EL (cell line): ENCODE measurements at places on chromosomes 3 and 15.

GRCh38 chr3:78879295-78879860, 888.4 kb downstream of the ROBO1 start:
- DNase-seq, result no peak

GRCh38 chr3:130857336-130858026, 36.4 kb upstream of the ATP2C1 start:
- DNase-seq, result no peak

DNA sequence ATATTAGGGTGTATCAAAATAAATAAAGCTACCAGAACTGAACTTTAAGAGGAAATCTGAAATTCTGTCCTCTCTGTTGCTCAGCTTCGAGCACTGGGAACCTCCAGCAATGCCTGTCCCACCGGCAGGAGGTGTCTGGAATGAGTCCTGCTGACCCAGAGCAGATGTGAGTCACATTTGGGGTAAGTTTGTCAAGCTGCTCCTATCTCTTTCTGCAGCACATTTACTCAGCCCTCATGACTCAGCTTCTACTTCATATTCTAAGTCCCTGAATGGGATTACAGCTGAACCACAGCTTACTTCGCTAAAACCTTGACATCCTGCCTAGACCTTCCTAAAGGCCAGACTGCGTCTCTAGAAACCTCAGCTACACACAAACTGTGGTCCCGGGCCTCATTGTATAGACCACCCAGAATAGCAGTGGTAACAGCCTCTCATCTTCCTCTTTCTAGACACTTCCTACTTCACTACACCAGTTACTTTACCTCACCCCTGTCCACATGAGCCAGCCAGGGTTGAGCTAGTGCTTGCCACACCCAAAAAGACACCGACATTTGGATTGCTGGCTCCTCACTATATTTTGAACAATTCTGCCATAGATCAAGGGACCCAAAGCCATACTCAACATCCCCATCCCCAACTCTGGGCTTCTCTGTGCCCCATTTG, 109.6 kb upstream of the TMCO5A start:
- peak; percentile 94 for DNase-seq

GRCh38 chr15:99506399-99506798, 59.4 kb upstream of the MEF2A start:
- DNase-seq, result no peak

- DNase-seq, result no peak
These were observed 47.1 kb downstream of the IDH2 start for GRCh38 chr15:90055182-90055581.

DNA sequence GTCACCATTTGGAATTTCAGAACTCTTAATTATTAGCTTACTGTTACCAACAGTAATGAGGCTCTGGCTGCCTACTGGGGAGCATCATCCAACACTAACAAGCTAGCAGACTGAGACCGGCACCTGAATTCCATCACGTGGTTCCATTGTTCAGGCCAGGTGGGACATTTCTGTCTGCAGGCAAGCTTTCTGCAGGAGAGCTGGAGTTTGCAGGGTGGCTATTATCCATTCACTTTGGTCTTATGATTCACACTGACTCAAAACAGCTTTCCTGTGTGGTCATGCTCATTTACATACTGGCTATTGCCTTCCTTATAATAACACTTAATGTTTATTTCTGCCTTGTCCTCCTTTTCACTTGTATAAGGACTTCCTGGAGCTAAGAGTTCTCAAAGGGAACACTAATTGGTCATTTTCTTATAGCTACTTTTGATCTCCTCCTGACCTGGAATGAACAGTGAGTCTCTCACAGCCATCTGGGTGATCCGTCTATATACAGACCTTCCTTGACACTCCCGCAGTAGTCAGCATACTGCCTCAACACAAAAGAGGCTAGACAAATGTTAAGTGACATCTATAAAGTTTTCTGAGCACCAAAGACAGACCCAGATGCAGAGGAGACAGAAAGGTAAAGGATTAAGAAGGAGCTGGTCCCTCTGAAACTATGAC, 695.4 kb downstream of the FHIT start:
- DNase-seq, result no peak

DNA sequence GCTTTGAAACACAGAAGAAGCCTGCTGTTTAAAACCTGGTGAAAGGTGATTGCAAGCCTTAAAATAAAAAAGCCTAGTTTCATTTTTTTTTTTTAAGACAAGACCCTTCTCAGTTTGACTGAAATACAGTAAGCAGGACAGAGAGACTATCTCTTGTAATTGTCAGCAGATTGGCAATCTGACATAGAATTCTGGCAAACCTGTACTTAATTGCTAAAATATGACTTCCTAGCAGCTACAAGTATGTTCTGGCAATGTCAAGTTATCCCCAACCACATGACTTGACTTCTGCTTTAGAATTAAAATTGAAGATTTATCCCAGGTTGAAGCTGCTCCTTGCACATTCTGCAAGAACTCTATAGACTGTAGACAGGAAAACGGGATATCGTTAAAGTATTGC, 232.8 kb upstream of the NR2F2 start:
- DNase-seq, result no peak

GRCh38 chr3:177135841-177136492, 61.3 kb downstream of the TBL1XR1 start:
- no peak for DNase-seq

DNA sequence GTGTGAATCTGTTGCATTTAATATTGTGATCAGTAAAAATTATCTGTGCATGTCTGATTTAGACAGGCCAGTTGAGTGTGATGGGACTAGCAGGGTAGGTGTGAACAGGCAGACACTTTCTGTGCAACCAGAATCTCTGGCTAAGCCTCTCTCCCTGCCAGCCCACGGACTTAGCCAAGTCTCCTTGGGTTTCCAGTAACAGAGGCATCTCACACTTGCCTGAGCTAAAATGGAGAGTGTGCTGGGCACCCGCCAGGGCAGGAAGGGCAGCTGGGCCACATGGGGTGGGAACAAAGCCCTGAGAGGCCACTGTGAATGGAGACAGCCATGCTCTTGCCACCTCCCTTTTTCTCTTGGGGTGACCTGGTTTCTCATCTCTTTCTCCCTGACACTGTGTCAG, 12.5 kb upstream of the RPS27L start:
- DNase-seq, result no peak

GRCh38 chr3:187130346-187131066, 8.8 kb downstream of the RPL39L start:
- DNase-seq, result peak; percentile 75

- DNase-seq, result no peak
These were observed 111.2 kb upstream of the STT3B start for GRCh38 chr3:31421314-31422048.

DNA sequence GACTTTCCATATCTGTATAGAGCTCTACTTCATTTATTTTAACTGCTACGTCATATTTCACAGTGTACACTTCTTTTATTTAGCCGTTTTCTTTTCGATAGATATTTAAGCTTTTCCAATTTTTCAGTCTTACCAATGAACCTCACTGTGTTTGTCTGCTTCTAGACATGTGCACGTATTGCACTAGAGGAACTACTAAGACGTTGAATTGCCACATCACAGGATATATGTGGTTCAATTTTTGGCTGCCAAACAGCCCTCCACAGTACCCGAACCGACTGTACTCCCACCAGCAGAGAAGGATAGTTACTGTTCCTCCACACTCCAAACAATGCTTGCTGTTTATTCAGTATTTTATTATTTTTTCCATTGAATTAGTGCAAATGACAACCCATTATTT, 2.0 kb downstream of the NR1I2 start:
- no peak for DNase-seq

GRCh38 chr3:144677103-144677502, 705.5 kb downstream of the DIPK2A start:
- peak; percentile 28 for DNase-seq

- DNase-seq, result no peak
These were observed 51.5 kb downstream of the MYL3 start for GRCh38 chr3:46811615-46812236.

GRCh38 chr3:65729973-65730372, 308.7 kb downstream of the MAGI1 start:
- DNase-seq, result peak; percentile 12

DNA sequence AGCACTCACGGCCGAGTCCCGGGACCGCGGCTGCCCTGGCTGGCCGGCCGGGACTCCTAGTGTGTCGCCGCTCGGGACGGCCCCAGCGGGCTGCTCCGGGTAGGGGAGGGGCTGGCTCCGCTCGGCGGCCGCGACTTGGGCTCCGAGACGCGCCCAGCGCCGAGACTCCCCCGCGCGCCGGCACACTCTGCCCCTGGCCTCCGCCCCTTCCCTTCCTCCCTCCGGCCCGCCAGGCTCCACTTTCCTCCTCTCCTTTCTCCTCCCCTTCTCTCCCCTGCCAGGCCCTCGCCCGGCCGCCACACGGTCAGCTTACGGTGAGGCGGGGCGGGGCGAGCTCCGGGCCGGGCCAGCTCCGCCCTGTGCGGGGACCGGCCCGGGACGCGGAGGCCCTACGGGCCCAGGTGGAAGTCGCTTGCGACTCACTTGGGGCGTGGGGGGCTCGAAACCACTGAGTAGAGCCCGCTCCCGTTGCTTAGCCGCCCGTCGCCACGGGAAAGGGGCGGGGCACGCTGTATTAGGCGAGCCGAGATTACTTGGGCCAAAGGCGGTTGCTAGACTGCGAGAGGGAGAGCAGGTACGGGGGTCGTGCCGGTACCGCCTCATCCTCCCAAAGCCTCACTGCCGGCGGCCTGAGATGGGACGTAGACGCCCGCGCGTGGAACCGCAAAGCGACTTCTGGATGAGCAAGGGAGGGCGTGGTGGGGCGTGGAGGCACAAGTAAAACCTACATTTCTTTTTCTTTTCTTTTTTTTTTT, at the start of gene ITGB5:
Gene ITGB5 (minus strand): TSS at position 189 of the 755 bp plus-strand sequence. CDS start 365 bp downstream, outside the sequence.
- peak; percentile 80 for DNase-seq

DNA sequence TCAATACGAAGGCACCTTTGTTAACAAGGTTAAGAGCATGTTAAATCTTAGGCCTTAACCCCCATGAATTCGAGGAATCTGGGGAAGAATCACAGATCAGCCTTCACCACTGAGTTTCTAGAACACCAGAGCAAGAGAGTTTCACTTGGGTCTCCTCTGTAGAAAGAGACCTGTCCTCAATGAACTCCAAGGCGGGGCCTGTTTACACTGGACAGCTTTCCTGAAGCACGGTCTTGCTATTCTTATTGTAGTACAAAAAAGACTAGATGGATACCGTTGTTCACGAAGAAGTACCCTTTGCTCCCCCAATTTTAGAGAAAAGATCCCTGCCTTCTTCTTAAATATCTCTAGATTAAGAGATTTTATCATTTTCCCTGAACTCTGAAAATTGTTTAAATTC, 64.9 kb downstream of the USF3 start:
- DNase-seq, result no peak

- peak; percentile 14 for DNase-seq
These were observed 24.1 kb upstream of the RASGRP1 start for GRCh38 chr15:38588672-38589071.

- no peak for DNase-seq
These were observed 137.4 kb upstream of the UMPS start for GRCh38 chr3:124592658-124593441.

DNA sequence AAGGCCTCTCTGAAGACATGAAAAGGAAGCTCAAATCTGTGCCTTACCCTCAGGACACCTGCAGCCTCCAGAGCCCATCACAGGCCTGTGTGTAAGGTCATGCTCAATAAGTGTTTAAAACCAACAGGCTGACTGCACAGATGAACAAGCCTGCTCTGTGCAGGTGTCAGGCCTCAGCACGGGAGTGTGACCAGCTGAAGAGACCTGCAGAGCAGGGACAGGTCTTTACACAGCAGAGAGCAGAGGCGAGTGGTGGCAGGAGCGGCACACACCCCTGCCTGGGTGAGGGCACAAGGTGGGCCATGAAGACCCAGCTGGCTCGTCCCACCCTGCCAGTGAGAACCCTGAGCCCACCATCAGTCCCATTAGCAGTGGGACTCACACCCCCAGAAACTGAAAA, 56.9 kb downstream of the ROPN1B start:
- no peak for DNase-seq

DNA sequence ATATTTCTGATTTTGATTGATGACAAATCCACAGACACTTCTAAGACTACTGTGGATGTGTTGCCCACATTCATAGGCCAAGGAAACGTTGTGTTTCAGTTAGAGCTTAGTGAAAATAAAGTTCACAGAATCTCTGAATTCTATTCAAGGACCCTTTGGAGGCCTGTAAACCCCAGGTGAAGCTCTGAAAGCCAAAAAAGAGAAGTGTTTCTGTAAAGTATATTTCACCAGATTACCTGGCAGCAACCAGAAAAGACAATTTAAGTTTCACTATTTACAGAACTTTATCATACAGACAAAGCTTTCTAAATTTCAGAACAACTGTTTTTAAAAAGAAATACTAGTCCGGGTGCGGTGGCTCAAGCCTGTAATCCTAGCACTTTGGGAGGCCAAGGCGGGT, 2.6 kb downstream of the CLPX start:
- no peak for DNase-seq

DNA sequence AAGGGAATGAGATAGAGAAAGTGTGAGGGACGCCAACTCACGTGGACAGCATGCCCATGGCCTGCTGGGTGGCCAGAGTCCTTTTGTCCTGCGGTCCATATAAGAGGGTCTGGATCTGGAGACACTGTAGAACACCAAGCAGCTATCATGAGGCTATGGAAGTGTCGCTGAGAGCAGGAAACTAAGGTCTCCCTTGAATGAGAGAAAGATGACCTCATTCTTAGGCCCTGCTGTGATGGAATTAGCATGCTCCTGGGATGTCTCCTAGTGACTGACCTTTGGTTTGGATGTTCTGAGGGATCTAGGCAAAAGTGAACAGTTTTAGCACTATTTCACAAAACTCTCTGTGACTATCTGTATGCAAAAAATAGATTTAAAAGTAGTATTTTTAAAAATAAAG, 34.4 kb downstream of the SYNM start:
- no peak for DNase-seq

GRCh38 chr3:23612296-23612891, 193.4 kb upstream of the UBE2E1 start:
- DNase-seq, result peak; percentile 74

DNA sequence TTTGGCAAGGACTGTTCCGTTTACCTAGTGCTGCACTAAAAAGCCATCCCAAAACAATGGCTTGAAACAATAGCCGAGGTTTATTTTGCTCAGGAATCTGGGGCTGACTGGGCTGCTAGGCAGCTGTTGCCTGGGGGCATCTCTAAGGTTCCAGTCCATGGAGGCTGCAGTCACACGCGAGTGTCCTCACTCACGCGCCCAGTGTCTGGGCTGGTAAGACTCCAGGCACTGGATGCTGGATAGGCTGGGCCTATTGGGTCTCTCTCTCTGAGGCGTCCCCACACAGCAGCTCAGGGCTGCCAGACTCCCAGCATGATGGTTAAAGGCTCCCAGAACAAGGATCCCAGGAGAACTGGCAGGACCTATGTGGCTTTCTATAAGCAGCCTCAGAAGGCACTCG, 34.2 kb downstream of the ALS2CL start:
- DNase-seq, result peak; percentile 53

GRCh38 chr15:25437777-25438600, 835 bp downstream of the UBE3A start:
- peak; percentile 54 for DNase-seq

DNA sequence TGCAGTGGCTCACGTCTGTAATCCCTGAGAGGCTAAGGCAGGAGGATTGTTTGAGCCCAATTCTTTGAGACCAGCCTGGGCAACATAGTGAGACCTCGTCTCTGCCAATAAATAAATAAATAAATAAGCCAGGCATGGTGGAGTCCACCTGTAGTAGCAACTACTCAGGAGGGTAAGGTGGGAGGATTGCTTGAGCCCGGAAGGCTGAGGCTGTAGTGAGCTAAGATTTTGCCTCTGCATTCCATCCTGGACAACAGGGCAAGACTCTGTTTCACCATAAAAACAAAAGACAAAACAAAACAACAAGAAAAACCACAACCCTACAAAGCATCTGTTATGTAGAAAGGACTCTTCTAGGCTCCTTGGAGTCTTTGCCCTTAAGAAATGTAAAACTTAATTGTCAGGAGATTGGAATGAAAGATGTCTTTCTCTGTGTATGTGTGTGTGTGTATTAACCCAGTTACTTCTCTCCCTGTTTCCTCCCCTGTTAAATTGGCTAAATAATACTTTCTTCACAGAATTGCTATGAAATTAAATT, 9.5 kb downstream of the NECTIN3 start:
- DNase-seq, result peak; percentile 68
